ENCODE measurements at places on chromosomes 5 and 9. TPM values are rescaled to one million over a fixed set of nuclear protein-coding genes. Genes with fewer than 3 reads are reported as not detected.

The FBLL1 gene
- not detected for total RNA-seq

The CCDC152 gene
- total RNA-seq = 0.78 TPM

The PCDHA4 gene
- total RNA-seq = 0.90 TPM

The NR4A3 gene
- total RNA-seq = 60.3 TPM

The SYK gene
- total RNA-seq = 15.0 TPM

The UCK1 gene
- total RNA-seq = 28.3 TPM

The OMD gene
- 43.3 TPM for total RNA-seq

The ROPN1L gene
- total RNA-seq = 0.68 TPM

The GADD45G gene
- 4.5 TPM for total RNA-seq

DNA sequence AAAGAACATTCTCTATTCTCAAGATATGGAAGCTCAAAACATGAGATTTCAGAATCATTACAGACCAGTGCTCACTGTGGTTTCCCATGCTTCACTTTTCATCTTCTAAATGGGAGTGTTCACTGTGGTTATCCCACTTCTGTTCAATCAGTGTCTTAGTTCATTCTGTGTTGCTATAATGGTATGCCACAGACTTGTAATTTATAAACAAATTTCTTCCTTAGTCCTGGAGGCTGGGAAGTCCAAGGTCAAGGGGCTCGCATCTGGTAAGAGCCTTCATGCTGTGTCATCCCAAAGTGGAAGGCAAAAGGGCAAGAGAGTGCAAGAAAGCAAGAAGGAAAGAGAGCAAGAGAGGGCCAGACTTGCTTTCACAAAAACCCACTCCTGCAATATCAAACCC, 146.3 kb downstream of the TTC39B start:
- no peak for DNase-seq

- DNase-seq = no peak
Measured at GRCh38 chr5:160799184-160799583, 52.8 kb downstream of the ATP10B start.

DNA sequence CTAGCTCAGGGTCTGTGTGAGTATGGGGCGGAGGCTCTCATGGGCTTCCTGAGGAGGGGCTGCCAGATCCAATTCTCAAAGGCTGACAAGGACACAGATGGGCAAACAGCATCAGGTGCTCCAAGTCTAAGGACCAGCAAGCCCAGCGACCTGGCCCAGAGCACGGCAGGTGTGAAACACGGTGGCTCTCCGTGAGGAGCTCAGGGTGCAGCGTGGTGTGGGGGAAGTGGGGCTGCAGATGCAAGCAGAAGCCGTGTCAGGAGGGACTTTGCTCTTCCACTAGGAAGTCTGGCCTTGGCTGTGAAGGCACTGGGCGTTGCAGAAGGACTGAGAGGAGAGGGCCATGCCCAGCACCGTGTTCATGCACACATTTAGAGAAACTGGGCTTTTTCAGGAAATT, 420.0 kb downstream of the GADD45G start:
- DNase-seq = no peak

GRCh38 chr9:115209601-115210306, 91.8 kb upstream of the TNC start:
- no peak for DNase-seq

- no peak for DNase-seq
Measured at GRCh38 chr9:137650259-137650658, 31.5 kb downstream of the EHMT1 start.

GRCh38 chr5:130002876-130003275, 98.6 kb downstream of the CHSY3 start:
- DNase-seq = no peak

GRCh38 chr5:36885566-36886485, 9.3 kb downstream of the NIPBL start:
- no peak for DNase-seq

DNA sequence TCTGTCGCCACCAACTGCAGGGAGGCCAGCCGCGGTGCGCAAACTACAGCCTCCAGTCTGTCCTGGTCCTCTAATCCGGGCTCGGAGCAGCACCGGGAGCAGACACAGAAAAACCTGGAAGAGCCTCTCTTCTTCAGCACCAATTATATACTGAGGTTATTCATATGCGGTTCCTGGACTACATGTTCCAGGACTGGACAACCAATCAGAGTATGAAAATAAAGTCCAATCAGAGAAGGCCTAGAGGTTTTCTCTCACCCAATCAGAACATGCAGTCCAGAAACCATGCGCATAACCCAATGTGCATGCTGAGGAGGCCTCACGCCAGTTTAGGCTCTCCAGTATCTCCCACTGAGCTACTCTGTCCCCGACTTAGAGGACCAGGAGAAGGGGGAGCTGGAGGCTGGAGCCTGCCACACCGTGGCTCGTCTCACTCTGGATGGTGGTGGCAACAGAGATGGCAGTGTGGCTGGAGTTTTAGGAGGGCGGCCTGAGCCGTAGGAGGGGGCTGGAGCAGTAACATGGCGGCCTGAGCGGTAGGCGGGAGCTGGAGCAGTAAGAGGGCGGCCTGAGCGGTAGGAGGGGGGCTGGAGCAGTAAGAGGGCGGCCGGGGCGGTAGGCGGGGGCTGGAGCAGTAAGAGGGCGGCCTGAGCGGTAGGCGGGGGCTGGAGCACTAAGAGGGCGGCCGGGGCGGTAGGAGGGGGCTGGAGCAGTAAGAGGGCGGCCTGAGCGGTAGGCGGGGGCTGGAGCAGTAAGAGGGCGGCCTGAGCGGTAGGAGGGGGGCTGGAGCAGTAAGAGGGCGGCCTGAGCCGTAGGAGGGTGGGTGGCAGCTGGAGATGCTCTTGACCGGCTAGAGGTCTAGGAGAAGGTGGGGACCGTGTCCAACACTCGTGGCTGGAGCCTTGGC, 20.4 kb upstream of the TRIM52 start:
- peak; percentile 67 for DNase-seq

GRCh38 chr9:4375424-4376200, 75.7 kb upstream of the GLIS3 start:
- DNase-seq = no peak

DNA sequence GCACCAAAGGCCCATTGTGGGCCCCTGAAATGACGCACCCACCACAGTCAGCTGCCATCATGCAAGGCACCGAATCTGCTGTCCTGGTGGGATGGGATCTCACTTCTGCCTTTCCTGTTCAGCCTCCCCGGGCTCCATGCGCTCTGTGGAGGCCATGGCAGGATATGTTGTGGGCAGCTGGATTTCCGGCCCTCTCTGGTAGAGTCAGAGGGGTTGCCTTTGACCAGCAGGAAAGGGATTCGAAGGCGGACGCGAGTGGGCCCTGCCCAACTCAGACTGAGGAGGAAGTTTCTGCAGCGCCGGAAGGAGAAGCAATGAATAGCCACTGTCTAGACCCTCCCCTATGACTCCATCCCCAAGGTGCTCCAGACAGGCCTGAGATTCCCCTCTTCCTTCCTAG, 35.5 kb downstream of the GADD45G start:
- peak; percentile 77 for DNase-seq

GRCh38 chr9:91320299-91320698, 41.4 kb downstream of the AUH start:
- DNase-seq = no peak

GRCh38 chr9:7289773-7290172, 509.8 kb downstream of the DMAC1 start:
- DNase-seq = no peak

- no peak for DNase-seq
Measured at GRCh38 chr9:86486891-86487837, 133.0 kb upstream of the TUT7 start.

- no peak for DNase-seq
Measured at GRCh38 chr5:37900692-37901091, 60.9 kb upstream of the GDNF start.

DNA sequence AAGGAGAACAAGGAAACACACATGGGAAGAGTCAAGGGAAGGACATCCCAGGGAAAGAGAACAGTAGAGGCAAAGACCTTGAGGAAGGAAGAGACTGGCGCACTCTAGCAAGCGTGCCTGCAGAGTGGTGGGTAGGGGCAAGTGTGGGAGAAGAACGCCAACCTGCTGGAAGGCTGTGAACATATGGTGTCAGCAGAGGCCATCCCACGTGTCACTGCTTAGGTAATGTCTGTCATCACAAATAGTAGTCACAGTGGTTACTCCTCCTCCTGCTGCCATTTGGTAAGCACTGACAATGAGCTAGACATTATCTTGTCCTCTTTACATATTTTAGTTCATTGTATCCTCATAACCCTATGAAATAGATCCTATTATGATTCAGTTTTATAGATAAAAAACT, 206.4 kb upstream of the TRIM32 start:
- no peak for DNase-seq

DNA sequence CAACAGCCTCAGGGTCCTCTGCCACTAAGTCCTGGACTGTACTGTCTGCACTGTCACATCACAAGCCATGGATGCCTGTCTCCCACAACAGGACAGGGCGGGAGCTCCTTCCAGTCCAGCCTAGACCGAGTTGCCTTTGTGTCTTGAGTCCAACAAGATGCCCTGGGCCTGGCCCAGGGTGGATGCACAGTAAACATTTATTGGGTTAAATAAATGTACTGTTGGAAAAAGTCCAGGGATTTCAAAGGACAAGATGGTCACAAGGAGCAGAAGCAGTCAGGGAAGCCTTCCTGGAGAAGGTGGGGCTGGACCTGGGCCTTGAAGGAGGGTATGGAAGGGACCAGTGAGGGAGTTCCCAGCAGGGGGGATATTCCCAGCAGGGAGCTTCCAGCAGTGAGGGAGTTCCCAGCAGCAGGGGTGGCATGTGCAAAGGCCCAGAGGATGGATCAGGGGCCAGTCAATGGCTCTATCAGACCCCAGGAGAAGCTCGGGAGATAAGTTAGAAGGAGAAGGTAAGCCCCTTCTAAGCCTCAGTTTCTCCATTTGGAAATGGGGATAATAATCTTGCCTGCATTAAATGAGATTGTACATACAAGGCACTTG, 72.7 kb upstream of the NEURL1B start:
- peak; percentile 36 for DNase-seq

- DNase-seq = no peak
Measured at GRCh38 chr5:51958473-51958872, 575.2 kb downstream of the ISL1 start.

GRCh38 chr9:1120500-1121165, 70.5 kb downstream of the DMRT2 start:
- DNase-seq = no peak

- no peak for DNase-seq
Measured at GRCh38 chr5:134141331-134142050, 27.0 kb downstream of the TCF7 start.

- no peak for DNase-seq
Measured at GRCh38 chr5:59346514-59346913, 547.0 kb downstream of the PDE4D start.

- no peak for DNase-seq
Measured at GRCh38 chr5:139684881-139685749, 37.0 kb downstream of the CXXC5 start.

- DNase-seq = no peak
Measured at GRCh38 chr5:109161914-109162683, 247.7 kb downstream of the PJA2 start.

DNA sequence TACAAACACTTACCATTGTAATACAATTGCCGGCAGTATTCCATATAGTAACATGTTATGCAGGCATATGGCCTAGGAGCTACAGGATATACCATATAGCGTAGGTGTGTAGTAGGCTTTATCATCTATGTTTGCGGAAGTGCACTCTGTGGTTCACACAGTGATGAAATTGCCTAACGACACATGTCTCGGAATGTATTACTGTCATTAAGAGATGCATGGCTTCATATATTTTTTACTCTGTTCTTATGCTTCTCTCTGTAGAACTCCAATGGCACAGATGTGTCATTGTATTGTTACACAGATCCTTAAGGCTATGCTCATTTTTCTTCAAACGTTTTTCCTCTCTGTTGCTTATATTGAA, 19.2 kb upstream of the ANKRD18A start:
- no peak for DNase-seq

DNA sequence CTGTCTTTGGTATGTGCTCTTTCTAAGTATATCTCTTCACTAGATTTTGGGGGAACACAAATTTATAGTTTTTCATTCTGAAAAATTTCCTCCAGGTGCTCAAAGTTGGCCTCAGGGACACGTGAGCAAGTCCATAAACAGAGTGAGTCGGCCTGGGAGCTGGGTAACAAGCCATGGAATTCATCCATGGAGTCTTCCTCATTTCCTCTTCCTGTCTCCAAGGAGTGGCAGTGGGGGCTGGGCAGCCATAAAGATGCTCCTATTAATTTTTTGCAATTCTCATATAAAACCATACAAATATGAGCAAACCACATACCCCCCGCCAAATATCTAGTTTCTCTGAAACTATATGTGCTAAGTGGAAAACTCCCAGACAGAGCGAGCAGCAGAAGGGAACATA, 136.6 kb upstream of the OTULINL start:
- no peak for DNase-seq

GRCh38 chr9:33140401-33141360, 26.5 kb downstream of the B4GALT1 start:
- DNase-seq = no peak

All from aorta (tissue), 5 donors.